ENCODE measurements at places on chromosomes 2 and 18.
A peak's percentile ranks its signal among the peaks of the same experiment; 100 is the strongest.

- no peak for DNase-seq
Observed at GRCh38 chr2:118665784-118666529, 181.5 kb downstream of the EN1 start.

- DNase-seq: peak; percentile 57
Observed at GRCh38 chr2:10097352-10098148, 17.3 kb upstream of the CYS1 start.

DNA sequence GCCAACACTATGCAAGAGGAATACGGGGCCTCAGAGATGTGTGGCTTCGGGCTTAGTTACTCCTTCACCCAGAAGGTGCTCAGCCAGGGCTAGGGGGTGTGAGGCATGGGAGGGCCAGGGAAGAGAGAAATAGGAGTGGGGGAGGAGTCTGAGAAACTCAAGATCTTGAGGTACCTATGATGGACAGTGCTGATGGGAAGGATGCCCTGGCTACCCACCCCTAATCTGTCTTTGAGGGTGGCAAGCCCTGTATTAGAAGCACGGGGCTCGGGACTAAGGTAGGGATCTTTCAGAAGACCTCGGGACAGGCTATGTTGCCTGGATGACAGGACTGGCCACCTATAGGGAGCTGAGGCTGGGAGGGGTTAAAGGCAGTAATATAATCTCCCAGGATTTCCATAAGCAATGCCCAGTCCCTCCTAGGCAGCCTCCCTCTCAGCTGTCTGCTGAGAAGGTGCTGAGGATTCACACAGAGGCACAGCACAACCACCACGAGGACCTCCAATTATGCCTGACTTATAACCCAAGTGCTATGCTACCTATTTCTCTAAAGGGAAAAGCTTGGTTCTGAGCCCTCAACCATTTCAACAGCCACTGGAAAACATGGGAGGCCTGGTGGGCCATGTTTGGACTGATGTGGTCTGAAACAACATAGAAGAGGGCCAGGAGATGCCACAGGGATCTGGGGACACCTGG, 23.3 kb downstream of the MTHFD2 start:
- DNase-seq: no peak

GRCh38 chr2:160425434-160426151, 68.0 kb downstream of the RBMS1 start:
- no peak for DNase-seq

DNA sequence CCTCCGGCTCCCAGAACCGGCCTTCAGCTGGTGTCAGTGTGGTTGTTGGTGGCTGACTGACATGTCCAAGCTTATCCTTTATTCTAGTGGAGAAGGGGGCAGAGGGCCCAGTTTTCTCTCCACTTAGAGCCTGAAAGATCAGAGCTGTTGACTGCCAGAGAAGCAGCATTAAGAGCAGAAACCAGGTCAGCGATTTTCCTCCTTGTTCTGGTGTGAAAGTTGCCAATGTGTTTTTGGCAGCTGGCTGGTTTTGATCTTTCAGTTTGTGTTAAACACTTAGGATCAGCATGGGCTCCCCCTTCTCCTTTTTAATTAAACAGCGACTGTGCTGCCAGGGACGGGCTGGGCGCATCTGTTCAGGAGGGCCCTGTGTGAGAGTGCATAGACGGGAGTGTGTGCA, 100.9 kb downstream of the ASAP2 start:
- DNase-seq: no peak

GRCh38 chr2:227025510-227025909, 138.5 kb downstream of the COL4A4 start:
- no peak for DNase-seq

- DNase-seq: no peak
Observed at GRCh38 chr2:136363900-136364299, 246.0 kb upstream of the CXCR4 start.

DNA sequence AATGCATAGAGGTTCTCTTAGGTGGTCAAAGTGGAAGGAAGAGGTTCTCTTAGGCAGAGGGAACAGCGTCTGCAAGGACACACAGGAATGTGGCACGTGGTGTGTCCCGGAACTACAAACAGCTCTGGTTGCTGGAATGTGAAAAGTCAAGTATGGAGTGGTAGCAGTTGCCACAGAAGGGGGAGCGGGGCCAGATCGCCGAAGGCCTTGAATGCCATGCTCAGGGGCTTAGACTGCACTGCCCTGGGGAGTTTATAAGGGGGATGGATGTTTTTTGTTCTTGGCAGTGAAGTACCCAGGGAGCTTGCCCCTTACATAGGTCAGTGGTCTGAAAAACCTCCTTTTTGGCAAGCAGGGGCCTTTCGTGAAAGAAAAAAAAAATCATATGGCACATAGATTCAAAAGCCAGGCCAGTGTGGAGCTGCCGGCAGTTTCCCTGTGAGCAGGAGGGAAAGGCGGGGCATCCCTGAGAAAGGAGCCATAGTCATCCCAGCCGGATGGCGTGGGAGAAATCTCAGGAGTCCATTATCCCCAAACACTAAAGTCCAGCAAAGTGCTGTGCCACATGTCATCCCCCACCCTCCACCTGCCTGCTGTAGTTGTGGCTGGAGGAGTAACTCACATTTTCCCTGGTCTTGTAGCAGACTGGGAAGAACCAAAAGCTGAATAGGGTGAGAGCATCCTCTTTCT, 45.4 kb downstream of the GORASP2 start:
- no peak for DNase-seq

DNA sequence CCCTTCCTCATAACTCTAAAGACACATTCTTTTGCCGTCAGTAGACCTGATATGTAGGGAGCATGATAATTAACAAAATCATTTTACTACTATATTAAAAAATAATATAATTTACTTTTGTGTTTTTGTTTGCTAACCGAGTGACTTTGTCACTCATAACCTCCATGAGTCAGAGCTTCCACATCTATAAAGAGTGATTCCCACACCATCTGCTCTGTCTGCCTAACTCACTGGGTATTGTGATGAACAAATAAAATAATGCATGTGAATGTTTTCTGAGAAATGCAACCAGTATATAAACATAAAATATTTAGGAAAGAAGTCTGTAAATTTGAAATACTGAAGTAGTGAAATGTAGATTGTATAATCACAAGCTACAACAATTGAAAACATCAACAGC, 123.4 kb upstream of the DSEL start:
- no peak for DNase-seq

DNA sequence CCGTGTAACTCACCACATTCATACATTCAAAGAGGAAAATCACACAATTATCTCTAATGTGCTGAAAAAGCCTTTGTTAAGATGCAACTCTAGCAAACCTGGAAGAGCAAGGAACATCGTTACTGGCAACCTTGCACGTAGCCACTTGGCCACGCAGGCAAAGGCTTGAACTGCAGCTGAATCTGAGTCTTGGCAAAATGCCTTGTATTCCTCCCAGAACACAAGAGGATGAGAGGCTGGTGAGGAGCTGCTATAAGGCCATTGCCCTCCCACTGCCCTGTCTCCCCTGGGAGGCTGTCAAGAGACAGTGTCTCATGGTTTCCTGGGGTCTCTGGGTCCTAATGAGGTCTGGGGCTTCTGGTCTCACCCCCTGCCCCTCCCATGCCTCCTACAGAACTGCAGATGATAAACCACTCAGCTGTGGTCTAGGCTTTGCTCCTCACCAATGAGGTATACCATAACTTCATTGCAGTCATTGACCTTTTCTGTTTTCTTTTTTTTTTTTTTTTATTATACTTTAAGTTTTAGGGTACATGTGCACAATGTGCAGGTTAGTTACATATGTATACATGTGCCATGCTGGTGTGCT, 141.4 kb downstream of the SPP2 start:
- no peak for DNase-seq

GRCh38 chr2:217282531-217282930, 422.7 kb upstream of the TNP1 start:
- DNase-seq: no peak

DNA sequence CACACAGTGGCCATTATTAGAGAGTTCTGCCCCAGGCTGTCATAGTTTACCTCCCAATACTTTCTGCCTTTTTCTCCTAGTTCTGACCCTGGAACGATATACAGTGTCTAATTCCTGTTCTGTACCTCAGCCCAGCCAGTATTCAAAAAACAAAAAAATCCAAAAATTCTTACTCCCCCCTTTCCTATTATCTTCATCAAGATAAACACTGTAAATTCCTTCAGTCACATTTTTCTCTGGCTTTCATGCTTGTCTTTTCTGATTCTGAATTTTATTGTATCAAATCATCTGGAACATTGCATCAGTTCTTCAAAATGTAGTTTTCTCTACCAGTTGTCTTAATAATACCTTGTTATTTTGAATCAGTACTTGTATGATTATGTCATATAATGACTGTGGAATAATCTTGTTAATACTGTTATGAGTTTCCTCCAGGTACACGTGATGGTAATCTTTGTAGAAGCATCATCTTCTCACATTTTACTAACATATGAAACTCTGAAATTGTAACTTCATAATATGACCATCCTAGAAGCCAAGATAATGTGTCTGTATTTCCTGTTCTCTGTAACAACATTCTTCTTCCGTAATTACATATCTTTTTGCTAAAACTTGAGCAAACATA, 79.0 kb upstream of the NOSTRIN start:
- DNase-seq: no peak

GRCh38 chr18:5840547-5840946, 54.8 kb downstream of the TMEM200C start:
- no peak for DNase-seq

- no peak for DNase-seq
Observed at GRCh38 chr2:239388236-239389151, 12.3 kb downstream of the HDAC4 start.

DNA sequence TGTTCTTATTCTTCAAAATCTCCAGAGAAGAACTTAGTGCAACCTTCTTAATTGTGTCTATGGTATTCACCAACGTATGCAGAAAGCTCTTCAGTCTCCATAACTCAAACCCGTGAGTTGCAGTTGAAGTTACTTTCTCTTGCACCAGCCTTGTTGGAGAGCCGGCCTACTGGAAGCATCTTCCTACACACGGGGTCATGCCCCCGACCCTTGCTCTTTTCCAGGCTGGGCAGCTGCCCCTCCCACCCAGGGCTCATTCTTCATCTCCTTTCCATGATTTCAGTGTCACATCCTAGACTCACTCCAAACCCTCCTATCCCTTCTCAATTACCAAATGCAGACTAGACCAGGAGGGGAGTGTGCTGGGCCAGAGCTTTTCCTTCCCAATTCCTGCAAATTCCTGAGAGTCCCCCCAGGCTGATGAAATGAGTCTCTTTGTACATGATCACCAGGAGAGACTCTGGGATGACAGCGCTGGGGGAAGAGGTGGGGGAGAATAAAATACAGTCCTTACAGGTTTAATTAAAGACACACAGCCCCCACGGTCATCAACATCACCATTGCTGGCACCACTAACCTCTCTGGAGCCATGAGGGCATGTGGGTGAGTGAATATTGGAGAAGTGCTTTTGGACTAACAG, 75.3 kb downstream of the COLEC12 start:
- no peak for DNase-seq

- no peak for DNase-seq
Observed at GRCh38 chr2:31312898-31313297, 78.9 kb downstream of the EHD3 start.

DNA sequence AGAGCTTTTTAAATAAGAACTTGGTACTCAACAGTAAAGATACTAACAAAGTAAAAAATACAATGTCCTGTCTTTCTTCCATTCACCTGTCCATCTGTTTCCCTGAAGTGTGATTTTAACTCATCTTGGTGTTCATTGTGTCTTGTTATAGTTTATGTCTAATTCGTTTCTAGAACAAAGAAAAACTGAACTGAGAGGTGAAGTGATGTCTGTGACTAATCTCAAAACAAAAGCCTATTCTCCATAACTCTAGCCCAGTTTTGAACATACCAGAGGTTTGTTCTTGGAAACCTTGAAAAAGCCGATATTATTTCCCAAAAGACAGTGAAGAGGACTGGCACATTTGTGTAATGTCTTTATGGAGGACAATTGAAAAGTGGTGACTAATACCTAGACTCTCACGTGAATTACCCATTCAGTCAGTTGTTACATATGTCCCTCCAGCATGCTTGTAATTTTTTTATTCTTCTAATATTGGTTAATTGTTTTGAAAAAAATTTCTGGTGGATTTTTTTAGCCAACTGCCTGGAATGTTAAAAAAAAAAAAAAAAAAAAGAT, 725.8 kb downstream of the SATB2 start:
- DNase-seq: no peak

- DNase-seq: no peak
Observed at GRCh38 chr2:98027538-98027937, 31.8 kb upstream of the TMEM131 start.

DNA sequence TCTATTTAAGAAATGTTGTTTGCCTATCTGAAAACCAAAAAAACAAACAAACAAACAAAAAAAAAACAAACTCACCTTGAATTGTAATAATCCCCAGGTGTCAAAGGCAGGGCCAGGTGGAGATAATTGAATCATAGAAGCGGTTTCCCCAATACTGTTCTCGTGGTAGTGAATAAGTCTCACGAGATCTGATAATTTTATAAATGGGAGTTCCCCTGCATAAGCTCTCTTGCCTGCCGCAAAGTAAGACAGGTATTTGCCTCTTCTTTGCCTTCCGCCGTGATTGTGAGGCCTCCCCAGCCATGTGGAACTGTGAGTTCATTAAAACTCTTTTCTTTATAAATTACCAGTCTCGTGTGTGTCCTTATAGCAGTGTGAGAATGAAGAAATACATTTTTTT, 1180.7 kb upstream of the CRIM1 start:
- no peak for DNase-seq

DNA sequence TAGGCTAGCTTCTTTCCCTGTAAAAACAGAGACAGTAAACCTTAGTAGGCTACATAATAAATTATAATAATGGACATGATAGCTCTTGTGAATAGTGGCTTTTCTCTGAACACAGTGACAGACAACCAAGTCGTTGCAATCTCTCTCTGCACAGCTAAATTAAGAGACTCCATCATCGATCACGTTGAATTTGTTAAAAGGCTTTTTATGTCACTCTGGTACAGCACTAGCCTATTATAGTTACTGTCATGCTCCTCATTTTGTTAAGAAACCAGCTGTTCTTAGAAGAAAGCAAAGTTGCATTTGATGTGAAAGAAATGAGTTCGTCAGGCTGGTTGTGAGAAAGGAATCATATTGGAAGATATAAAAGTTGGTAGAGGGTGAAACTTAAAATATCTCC, 50.3 kb upstream of the ARHGAP28 start:
- DNase-seq: no peak

- no peak for DNase-seq
Observed at GRCh38 chr2:224410946-224411561, 9.1 kb upstream of the FAM124B start.

- DNase-seq: no peak
Observed at GRCh38 chr2:213958086-213958485, 452.8 kb upstream of the VWC2L start.

GRCh38 chr2:71101656-71102055, 28.4 kb downstream of the MCEE start:
- peak; percentile 56 for DNase-seq
